ENCODE measurements at places on chromosomes 16 and 17.

- no peak for DNase-seq
Measured at GRCh38 chr17:28967221-28968135, 16.2 kb upstream of the PHF12 start.

DNA sequence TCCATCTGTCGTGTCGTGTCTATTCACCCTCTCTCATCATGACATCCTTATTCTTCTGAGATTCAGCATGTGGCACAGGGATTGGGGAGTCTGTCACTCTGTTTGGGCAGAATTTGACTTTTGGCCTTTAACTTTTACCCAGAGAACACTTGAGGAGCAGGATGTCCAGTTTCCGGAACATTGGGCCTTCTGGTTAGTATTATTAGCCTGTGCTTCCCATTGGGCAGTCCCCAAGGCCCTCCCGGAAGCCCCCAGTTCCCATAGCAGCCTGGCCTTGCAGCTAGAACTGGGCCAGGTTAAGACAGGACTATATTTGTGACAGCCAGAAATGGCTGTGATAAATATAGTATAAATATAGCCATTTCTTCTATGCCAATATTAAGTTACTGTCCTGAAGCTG lies 9.6 kb downstream of the SCN4A start:
- no peak for DNase-seq

GRCh38 chr17:60548990-60549389 lies 22.9 kb upstream of the APPBP2 start:
- DNase-seq, result no peak

GRCh38 chr17:48241131-48241591 lies 133.6 kb downstream of the SNX11 start:
- no peak for DNase-seq

All from ureter (tissue), 1 donor.